ENCODE measurements at places on chromosomes 3 and 15.

DNA sequence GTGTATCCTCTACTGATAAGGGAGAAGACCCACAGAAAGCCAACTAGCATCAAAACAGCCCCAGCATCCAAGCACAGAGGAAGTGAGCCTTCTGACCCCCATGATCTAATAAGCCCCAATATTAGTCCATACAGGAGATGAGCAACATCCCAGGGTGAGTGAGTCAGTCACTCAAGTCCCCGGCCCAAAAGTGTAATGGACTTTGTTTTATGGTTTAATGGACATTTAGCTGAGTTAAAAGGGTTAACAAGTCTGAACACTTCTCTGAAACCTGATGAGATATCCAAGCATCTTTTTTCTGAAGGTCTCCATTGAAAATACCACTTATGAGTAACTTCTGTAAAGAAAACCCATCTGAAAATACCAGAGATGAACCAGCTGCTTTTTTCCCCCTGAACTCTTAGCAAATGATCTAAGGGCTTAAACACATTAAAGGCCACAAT is 115.6 kb downstream of the GREM1 start:
- DNase-seq = no peak

- no peak for DNase-seq
These were observed 241.7 kb downstream of the ATP8B4 start for GRCh38 chr15:49877117-49877872.

- no peak for DNase-seq
These were observed 77.1 kb upstream of the UBE2E1 start for GRCh38 chr3:23728601-23729117.

DNA sequence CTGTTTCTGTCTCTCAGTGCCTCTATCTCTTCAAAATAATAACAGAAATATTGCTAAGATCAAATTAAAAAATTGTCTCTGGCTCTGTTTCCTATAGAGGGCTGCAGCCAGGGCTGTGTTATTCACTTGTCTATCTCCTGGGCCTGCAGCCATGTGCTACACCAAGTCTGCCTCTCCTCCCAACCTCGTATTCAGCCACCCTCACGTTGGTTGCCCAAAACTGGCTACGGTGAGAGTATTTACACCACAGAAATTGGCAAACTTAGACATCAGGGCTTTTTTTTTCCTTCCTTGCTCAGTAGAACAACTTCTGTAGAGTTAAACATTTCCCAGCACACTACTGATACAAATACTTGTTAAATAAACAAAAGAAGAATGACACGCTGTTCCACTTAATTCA is 320.9 kb upstream of the ICE2 start:
- DNase-seq = no peak

DNA sequence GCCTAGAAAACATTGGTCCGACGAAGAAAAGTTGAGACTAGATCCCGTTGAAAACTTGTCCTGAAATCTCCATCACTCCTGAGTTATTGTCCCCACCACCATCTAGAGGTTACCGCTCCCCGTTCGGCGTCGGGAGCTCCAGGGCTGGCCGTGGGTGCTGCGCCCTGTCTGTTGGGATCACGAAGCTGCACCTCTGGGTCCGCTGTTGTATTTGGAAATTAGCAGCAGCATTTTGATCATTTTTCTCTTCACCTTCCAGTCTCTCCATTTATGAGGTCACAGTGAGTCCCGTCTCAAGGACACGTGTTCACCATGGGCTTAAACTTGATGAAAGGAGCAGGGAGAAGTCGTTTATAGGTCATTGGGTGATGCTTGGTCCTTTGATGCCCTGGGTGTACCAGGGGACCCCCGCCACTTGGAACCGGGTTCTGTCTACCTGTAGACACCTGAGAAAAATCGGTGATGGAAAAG is 565 bp downstream of the MANF start:
- no peak for DNase-seq

DNA sequence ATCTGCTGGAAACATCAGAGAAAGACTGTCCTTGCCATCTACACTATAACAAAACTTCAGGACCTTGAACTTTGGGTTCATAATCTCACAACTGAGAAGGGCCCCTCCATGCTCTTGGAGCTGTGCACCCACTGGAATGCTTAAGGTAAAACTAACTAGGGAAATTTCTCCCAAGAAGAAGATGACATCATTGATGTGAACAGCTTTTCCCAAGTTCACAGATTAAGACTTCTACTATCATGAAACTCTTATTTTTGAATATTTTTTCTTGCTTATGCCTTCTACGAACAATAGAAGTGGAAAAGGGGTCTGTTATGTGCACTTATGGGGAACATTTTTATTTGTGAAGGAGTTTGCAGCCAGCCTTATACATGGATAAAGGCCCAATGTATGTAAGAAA is 5.0 kb downstream of the CYP11A1 start:
- DNase-seq = no peak

DNA sequence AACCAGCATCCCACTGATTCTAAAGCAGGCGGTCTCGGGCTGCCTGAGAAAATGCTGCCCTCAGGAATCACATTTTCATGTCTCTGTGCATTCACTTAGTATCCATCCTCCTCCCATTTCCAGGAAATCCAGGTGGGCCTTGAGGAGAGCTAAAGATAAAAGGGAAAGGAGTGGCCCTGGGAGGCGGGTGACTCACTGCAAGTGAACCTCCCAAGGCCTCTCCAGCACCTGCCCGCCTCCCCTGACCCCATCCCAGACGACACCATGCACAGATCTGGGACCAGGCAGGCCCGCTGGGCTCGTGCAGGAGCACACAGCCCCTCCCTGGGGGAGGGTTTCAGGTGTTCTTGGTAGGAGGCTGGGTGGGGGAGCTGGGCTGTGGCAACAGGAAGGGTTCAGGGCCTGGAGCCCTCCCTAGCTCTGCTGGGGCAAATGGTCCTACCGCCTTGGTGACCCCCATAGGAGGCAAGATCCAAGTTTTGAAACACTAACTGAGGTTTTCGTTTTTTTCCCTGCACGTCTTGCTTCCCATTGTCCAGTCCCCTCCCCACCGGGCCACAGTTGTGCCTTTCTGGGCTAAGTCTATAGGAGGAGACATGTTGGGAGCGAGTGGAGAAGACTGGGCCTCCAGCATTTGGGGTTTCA is 22.2 kb downstream of the MELTF start:
- no peak for DNase-seq

- no peak for DNase-seq
These were observed 5.2 kb downstream of the GLB1 start for GRCh38 chr3:33091746-33092145.

DNA sequence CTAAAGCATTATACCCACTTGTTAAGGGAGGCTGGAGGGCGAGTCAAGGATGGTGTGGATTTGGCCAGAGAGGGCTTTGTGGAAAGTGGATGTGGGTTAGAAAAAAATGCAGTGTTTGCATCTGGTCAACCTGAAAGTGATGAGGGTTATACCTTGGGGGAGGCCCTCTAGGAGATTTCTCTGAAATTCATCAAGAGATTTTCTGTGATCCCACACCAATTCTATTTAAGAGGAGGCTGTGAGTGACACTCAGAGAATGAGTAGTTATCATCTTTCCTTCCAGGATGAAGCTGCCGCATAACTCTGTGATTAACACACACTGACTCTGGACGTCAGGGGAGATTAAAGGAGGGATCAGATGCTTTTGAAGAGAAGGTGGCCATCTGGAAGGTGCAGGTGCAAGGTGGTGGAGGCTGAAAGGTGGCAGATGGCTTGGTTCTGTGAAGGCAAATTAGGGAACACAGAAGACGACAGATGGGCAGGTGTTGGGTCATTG is 54.8 kb downstream of the ANAPC13 start:
- DNase-seq = no peak

- DNase-seq = no peak
These were observed 170.5 kb downstream of the VPS13C start for GRCh38 chr15:61889706-61890105.

DNA sequence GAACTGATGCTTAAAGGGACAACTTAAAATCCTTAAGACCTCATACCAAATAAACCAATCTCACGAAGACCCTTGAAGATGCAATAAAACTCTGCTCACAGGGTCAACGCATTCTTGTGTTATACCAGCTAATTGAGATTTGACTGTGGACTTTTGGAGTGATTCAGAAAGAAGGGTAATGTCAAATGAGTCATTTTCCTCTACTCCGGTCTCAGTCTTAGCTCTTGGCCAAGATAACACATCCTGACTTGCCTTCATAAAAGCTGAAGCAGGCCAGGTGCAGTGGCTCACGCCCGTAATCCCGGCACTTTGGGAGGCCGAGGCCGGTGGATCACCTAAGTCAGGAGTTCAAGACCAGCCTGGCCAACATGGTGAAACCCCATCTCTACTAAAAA is 3.8 kb downstream of the PKM start:
- peak; percentile 57 for DNase-seq

GRCh38 chr3:141081141-141081795 is 30.1 kb downstream of the SPSB4 start:
- DNase-seq = no peak

- no peak for DNase-seq
These were observed 76.0 kb downstream of the THSD4 start for GRCh38 chr15:71191296-71191695.
